Activated gamma-delta T cell (primary cell): ENCODE measurements at places on chromosomes 3 and 15.

- DNase-seq: no peak
Measured at GRCh38 chr3:186997473-186997939, 67.2 kb downstream of the ST6GAL1 start.

GRCh38 chr3:192916371-192917027 lies 1.2 kb downstream of the MB21D2 start:
- no peak for DNase-seq

GRCh38 chr3:64460141-64460730 lies 227.6 kb downstream of the ADAMTS9 start:
- DNase-seq: no peak

DNA sequence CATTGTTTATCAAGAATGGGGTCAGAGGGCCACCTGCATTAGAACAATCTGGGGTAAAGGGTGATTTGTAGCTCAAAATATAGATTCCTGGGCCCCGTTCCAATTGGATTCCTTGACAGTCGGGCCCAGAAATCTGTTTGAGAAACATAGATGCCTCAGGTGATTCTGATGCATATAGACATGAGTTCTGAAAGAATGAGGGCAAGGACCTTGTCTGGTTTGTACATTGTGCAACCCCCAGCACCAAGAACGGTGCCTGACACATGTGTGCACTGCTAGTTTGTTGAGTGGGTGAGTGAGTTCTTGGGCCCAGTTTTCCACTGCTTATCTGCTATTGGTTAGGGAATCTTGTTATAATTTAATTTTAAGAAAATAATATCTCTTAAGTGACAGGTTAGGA lies 16.6 kb downstream of the CRYBG3 start:
- DNase-seq: no peak

- DNase-seq: no peak
Measured at GRCh38 chr15:84715441-84716035, 401 bp downstream of the SEC11A start.

- no peak for DNase-seq
Measured at GRCh38 chr15:101242999-101243336, 8.9 kb downstream of the CHSY1 start.

DNA sequence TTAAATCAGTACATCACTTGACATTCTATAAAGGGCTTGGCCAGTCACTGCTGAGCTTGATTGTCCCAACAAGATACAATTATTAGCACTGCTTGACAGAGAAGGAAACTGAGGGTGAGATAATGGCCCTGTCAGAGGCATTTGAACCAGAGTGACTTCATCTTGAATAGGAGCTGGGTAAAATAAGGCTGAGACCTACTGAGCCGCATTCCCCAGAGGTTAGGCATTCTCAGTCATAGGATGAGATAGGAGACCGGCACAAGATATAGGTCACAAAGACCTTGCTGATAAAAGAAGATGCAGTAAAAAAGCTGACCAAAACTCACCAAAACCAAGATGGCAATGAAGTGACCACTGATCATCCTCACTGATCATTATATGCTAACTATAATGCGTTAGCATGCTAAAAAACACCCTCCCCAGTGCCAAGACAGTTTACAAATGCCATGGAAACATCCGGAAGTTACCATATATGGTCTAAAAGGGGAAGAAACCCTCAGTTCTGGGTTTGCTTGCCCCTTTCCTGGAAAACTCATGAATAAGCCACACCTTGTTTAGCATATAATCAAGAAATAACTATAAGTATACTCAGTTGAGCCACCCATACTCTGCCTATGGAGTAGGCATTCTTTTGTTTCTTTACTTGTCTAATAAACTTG lies 239.1 kb upstream of the SETMAR start:
- DNase-seq: no peak

DNA sequence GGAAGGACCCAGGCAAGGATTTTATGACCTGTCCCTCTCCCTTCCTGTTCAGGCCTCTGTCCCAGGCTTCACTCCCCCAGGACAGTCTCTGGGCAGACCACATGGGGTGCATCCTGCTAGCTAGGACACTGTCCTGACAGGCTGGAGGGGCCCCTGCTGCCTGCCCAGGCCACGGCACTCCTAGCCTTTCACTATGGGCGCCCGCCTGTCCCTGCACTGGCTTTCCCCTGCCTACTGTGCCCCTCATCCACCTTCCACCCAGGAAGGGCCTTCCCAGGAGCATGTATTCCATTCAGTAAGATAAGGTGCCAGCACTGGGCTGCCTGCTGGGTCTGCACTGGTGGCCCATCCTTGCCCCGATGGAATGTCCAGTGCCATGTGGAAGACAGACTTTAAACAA lies 145.3 kb downstream of the DNAJB8 start:
- DNase-seq: no peak

- no peak for DNase-seq
Measured at GRCh38 chr3:16060358-16060852, 114.1 kb upstream of the GALNT15 start.

GRCh38 chr15:90046911-90047392 lies 45.8 kb downstream of the ZNF710 start:
- no peak for DNase-seq

GRCh38 chr15:27464941-27465612 lies 494.1 kb downstream of the GABRG3 start:
- DNase-seq: no peak

DNA sequence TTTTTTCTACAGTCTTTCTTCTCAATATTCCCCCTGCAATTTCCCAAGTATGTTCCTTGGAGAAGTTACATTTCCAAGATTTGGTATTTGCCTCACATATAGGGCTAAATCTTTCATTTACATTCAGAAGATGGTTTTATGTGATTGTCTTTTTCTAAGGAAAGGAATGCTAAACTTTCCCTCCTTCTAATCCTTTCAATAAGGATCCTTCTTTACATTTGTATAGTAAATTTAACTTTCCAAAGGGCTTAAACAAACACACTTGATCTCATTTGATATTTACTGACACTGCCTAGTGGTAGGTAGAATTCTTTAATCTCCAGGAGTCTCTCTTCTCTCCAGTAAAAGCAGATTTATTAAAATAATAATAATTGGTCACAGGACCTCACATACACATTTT lies 185.3 kb downstream of the LSAMP start:
- no peak for DNase-seq

GRCh38 chr3:161291191-161291901 lies 70.2 kb downstream of the NMD3 start:
- no peak for DNase-seq

- DNase-seq: no peak
Measured at GRCh38 chr15:25733856-25734679, 129.1 kb downstream of the ATP10A start.

- no peak for DNase-seq
Measured at GRCh38 chr3:134373271-134374104, 759 bp downstream of the AMOTL2 start.

DNA sequence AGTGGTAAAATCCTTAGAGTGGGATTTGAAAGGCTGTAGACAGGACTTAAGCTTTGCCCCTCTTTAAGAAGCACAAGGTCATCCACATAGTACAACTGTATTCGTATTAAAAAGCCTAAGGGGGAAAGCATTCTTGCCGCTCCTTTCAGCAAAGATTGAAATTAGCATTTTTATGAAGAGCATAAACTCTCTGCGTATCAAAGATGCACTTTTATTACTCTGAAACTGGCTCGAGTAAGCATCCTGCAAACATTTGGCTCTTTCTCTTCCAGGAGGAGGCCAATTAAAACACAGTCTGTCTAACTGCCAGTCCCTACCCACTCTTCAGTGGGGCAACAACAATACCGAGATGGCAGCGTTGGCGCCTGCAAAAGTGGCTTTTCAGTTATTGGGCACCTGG lies 192.5 kb upstream of the TPRG1 start:
- DNase-seq: no peak

DNA sequence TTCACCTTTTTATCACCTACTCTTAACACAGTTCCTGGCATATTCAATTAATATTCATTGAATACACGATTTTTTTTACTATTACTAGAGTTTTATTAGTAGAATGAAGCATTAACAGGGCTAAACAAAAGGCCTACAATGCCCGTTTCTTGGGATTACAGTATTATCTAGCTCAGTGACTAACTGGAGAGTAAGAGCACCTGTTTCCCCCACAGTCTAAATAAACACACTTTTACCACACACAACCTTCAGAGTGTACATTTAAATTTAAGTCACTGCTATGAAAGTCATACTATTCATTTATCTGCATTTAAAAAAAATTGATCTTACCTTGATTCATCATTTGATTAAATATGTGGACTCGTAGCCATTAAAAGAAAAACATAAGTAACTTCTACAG lies 74.8 kb downstream of the PLOD2 start:
- no peak for DNase-seq

GRCh38 chr15:49079340-49080039 lies 33.2 kb upstream of the SECISBP2L start:
- DNase-seq: no peak

DNA sequence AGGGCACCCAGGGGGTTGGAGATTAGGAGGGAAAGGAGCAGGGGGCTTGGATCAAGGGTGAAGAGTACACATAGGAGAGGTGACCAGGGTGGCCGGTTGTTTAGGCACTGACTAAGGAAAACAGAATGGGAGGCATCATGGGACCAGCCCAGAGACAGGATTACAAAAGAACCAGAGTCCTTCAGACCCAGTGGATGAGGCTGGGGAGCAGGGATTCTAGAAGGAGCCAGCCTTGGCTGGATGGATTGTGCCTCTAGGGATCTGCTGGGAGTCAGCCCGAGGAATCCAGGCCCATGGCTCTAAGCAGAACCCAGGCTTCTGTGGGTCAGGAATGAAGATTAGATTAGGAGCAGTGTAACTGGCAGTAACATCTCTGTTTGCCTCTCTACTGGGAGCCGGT lies 98.6 kb downstream of the ARNT2 start:
- no peak for DNase-seq

DNA sequence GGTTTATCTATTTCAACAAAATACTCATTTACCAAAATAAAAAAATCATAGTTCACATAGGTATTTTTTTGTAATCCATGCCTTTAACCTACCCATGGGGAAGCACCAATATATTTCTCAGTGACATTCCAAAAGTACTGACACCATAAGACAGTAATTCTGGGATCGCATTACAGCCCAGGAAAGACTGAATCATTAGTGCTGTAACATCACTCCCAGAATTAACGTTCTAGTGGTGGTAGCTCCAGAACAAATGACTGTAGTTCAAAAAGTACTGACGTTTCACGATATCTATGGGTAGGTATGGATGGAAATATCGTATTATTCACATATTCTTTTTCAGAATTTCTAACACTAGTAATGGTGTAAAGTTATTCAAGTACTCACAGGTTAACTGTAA lies 54.3 kb upstream of the NEK10 start:
- DNase-seq: no peak

DNA sequence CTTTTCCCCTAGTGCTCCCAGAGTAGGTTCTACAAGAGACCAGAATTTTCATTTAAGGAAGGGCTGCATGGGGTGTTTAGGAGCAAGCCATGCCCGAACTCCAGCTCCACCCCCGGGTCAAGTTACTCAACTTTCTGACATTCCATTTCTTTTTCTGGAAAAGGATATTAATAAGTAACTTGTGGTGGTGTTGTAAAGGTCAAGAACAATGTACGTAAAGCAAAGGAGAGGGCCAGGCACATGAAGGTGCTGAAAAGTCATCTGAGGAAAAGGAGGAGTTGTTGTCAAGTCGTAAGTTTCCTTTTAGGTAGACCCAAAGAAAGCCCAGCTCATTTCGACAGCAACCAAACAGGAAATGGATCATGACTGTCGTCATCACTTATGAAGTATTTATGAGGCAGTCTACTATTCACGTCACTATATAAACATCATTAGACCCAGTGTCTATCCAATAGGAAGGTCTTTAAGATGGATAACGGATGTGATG lies 319.6 kb upstream of the IL12A start:
- no peak for DNase-seq

GRCh38 chr3:56294286-56294685 lies 174.0 kb downstream of the ERC2 start:
- DNase-seq: no peak

DNA sequence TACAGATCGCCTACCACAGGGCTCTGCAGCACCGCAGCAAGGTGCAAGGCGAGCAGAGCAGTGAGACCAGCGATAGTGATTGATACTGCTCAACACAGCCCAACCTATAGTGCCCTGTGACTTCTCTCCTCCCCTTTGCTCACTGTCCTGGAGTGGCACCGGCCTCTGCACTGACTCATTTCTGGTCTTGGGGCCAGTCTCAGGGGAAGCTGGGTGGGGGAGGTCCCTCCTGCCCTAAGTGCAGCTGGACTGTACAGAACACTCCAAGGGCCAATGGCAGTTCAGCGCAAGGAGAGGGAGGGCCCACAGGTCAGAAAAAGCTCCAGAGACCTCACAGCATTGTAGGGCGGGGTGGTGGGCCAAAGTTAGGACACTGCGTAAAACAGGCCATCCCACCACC lies 2.5 kb upstream of the OGG1 start:
- DNase-seq: no peak

- no peak for DNase-seq
Measured at GRCh38 chr15:35992791-35993190, 446.8 kb upstream of the DPH6 start.

DNA sequence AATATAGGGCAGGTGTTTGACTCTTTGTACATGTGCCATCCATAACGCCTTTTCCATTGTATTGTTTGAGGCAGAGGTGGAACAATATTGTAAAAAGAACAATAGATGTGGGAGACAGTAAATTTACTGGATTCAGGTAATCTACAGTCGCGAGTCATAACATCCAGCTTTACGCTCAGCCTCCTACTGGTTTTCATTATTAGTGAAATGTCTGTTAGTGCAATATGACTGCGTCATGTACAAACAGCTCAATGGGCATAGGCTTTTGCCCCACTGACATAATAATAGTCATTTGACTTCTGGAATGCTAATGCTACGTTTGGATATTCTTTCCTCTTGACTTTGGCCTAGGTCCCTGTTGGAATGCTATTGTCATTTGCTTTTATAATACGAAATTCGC lies 9.5 kb downstream of the CACNA2D3 start:
- DNase-seq: no peak

DNA sequence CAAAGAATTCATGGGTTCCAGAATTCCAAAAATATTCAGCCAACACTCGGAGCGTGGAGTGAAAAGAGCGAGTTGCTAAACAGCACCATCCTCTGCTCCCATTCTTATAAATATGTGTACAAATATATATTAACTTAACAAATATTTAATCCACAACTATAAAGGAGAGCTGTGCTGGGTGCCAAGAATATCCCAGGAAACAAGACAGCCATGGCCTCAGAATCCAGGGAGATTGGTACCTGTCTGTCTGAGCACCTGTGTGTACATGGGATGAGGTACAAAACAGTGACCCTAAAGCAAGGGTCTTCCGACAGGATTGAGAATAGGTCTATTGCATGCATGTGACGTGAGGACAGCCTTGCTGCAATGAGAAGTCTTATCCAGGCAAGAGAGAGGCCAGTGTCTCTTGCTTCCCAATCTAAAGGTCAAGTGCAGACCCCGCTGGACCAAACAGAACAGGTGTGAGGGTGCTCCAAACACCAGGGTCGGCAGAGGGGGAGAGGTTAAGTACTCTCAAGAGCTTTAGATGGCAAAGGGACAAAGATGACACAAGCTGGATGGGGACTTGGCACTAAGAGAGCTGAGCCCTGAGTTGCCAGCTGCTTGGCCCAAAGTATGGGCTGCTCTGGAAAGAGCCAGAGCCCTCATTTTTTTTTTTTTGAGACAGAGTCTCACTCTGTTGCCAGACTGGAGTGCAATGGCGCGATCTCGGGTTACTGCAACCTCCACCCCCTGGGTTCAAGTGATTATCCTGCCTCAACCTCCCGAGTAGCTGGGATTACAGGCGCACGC lies 36.2 kb downstream of the HOMER2 start:
- DNase-seq: no peak

- no peak for DNase-seq
Measured at GRCh38 chr3:35974872-35975271, 335.5 kb downstream of the ARPP21 start.

GRCh38 chr15:59406446-59406845 lies 31.5 kb upstream of the FAM81A start:
- no peak for DNase-seq

- DNase-seq: no peak
Measured at GRCh38 chr3:73498764-73499622, 125.7 kb downstream of the PDZRN3 start.
